ENCODE measurements at places on chromosomes 16 and 17.

GRCh38 chr17:44354582-44355561 lies 8.8 kb downstream of the FAM171A2 start:
- peak; percentile 43 for DNase-seq

- no peak for DNase-seq
Observed at GRCh38 chr16:85354686-85355514, 242.6 kb upstream of the CIBAR2 start.

- no peak for DNase-seq
Observed at GRCh38 chr17:80261159-80261894, 675 bp downstream of the RNF213 start.

- DNase-seq: no peak
Observed at GRCh38 chr17:9261081-9262012, 240.0 kb downstream of the NTN1 start.

DNA sequence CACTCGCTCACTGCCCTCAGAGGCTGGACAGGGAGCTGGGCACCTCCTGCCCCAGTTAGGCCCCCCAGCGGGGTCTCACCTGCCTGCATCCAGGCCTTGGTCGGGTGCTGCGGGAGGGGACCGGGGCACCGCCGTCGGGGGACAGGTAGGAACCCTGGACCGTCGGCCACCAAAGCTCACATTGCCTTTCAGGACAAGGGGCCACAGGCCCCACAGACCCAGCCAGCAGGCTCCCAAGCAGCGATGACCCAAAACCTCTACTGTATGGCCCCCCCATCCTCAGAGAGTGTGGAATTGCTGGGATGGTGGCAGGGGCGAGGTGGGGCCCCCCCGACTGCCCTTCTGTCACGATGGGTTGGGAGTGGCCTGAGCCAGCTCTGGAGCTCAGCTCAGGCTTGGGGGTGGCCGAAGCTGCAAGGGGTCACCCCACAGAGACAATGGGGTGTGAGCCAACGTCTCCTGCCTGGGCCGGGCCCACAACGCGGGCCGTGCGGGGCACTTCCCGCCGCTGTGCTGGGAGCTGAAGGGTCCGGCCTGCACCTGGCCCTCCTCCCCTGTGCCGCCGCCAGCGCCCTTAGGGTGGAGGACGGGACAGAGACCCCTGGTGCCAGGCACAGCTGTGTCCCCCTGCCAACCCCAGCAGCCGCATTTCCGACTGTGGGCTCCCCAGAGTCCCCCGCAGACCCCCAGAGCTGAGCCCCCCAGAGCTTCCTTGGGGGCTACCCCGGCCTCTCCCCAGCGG lies 498 bp downstream of the IGFALS start:
- DNase-seq: no peak

DNA sequence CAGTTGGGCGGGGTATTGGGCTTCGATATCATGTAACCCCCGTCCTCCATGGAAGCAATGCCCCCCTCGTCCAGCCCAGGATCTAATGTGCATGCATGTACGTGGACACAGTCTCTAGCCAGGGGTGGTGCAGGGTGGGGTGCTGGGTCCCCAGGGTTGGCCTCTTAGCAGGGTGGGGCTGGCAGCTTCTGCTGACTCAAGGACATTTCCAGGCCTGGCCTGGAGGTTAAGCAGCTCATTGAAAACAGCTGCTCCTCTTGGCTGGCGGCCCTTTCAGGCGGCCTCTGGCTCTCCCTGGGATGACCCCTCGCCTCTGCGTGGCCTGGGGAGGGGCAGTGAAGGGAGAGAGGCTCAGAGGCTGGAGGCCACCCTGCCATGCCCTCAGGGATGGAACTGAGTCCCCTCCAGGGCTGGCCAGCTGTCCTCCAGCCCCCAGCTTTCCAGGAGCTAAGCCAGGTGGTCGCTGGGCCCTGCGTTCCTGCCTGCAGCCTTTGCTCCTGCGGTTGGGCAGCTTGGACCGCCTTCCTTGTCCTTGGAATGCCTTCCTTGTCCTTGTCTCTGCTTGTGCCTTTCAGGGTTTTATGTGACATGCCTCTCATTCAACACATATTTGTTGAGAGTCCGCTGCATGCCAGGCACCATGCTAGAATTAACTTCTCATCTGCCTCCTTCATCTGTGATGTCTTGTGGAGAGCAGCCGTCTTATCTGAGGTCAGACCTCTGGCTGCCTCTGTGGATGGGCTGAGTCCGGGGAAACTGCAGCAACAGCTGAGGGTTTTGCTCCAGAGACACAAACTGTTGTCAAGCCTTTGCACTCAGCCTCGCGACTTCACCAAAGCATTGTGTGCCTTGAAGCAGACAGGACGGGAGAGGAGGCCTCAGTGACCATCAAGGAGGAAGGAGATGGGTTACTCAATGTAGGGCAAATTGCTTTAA lies 26.6 kb downstream of the MRC2 start:
- no peak for DNase-seq

All from stimulated activated CD4-positive, alpha-beta T cell treated with anti-CD3 and anti-CD28 coated beads, TNF-alpha, amount 100 ng/mL, for 4 hours (primary cell).